A549 treated with AZD2906 at 1 μM for 4 hours (cell line): ENCODE measurements at places on chromosomes 16 and 17. TPM values are rescaled to one million over a fixed set of nuclear protein-coding genes. Genes with fewer than 3 reads are reported as not detected.

The HSD17B2 gene
- 0.06 to 0.09 TPM in 2 of 5 replicates, not detected in the others for total RNA-seq

The ALOX12B gene
- 1.1 to 1.5 TPM (median 1.4 TPM) in 5 replicates for total RNA-seq

The C1QTNF1 gene
- 57.9 to 66.6 TPM (median 59.1 TPM) in 5 replicates for total RNA-seq

The NECAB2 gene
- total RNA-seq, result 1.4 to 3.0 TPM (median 2.6 TPM) in 5 replicates

The KRT40 gene
- total RNA-seq, result not detected in 5 replicates

The MMP2 gene
- total RNA-seq, result 8.1 to 11.7 TPM (median 10.7 TPM) in 5 replicates

The SLFN14 gene
- not detected in 5 replicates for total RNA-seq

The PLA2G10 gene
- total RNA-seq, result 0.33 to 0.63 TPM (median 0.48 TPM) in 5 replicates

The MPP3 gene
- 13.9 to 16.7 TPM (median 15.3 TPM) in 5 replicates for total RNA-seq

The PRPSAP2 gene
- total RNA-seq, result 37.7 to 41.1 TPM (median 38.7 TPM) in 5 replicates

The GPATCH8 gene
- total RNA-seq, result 16.8 to 25.1 TPM (median 20.3 TPM) in 5 replicates

The MYOCD gene
- 0.66 to 1.1 TPM (median 0.83 TPM) in 5 replicates for total RNA-seq

The ASGR2 gene
- total RNA-seq, result 0.07 to 0.12 TPM in 2 of 5 replicates, not detected in the others

The FOXN1 gene
- 0.02 to 0.07 TPM (median 0.03 TPM) in 3 of 5 replicates, not detected in the others for total RNA-seq

The SLFN12L gene
- 0.03 to 0.06 TPM in 2 of 5 replicates, not detected in the others for total RNA-seq

The ODAD4 gene
- total RNA-seq, result 1.1 to 1.6 TPM (median 1.2 TPM) in 5 replicates

The SMPD3 gene
- total RNA-seq, result 0.08 to 0.20 TPM (median 0.13 TPM) in 5 replicates

The MT4 gene
- not detected in 5 replicates for total RNA-seq

The STH gene
- not detected in 5 replicates for total RNA-seq

The HS3ST2 gene
- not detected in 5 replicates for total RNA-seq

The IKZF3 gene
- not detected in 5 replicates for total RNA-seq

The LYZL6 gene
- total RNA-seq, result not detected in 5 replicates

The KCNJ18 gene
- total RNA-seq, result 0.03 to 0.07 TPM (median 0.05 TPM) in 4 of 5 replicates, not detected in the other

The TMEM106A gene
- 1.0 to 1.3 TPM (median 1.1 TPM) in 5 replicates for total RNA-seq

The CCL15 gene
- not detected in 5 replicates for total RNA-seq

The KRT39 gene
- not detected in 5 replicates for total RNA-seq

The CCL4 gene
- total RNA-seq, result 0.09 TPM in 1 of 5 replicates, not detected in the others

The RPGRIP1L gene
- total RNA-seq, result 9.0 to 10.4 TPM (median 9.7 TPM) in 5 replicates

The BCL6B gene
- not detected in 5 replicates for total RNA-seq

The ABCA10 gene
- total RNA-seq, result 0.08 to 0.24 TPM (median 0.12 TPM) in 5 replicates

The NPIPB9 gene
- total RNA-seq, result 1.1 to 1.7 TPM (median 1.4 TPM) in 5 replicates

The LGALS9 gene
- total RNA-seq, result 1.0 to 1.5 TPM (median 1.4 TPM) in 5 replicates

The CCDC92B gene
- total RNA-seq, result 0.09 to 0.24 TPM (median 0.19 TPM) in 5 replicates

The FBXW10B gene
- 2.0 to 3.3 TPM (median 2.4 TPM) in 5 replicates for total RNA-seq

The CRYBA1 gene
- not detected in 5 replicates for total RNA-seq

The SLC35G6 gene
- not detected in 5 replicates for total RNA-seq

The ZNF276 gene
- 16.0 to 21.4 TPM (median 20.7 TPM) in 5 replicates for total RNA-seq

The ZNF205 gene
- 11.6 to 15.6 TPM (median 14.9 TPM) in 5 replicates for total RNA-seq

The ATPAF2 gene
- 23.0 to 29.4 TPM (median 28.1 TPM) in 5 replicates for total RNA-seq

The PARD6A gene
- total RNA-seq, result 1.5 to 2.7 TPM (median 2.2 TPM) in 5 replicates

The MILR1 gene
- total RNA-seq, result 1.3 to 2.1 TPM (median 1.5 TPM) in 5 replicates

The TP53TG3F gene
- total RNA-seq, result 0.08 to 0.16 TPM (median 0.12 TPM) in 4 of 5 replicates, not detected in the other

The MARCHF10 gene
- 0.97 to 1.8 TPM (median 1.8 TPM) in 5 replicates for total RNA-seq

The GLIS2 gene
- 18.7 to 26.8 TPM (median 25.8 TPM) in 5 replicates for total RNA-seq

The KRTAP3-1 gene
- not detected in 5 replicates for total RNA-seq

The GPR139 gene
- not detected in 5 replicates for total RNA-seq
